ENCODE measurements at places on chromosomes 5 and 9.

GRCh38 chr5:177389241-177390169 is 5.3 kb downstream of the SLC34A1 start:
- DNase-seq: peak; percentile 75

- peak; percentile 62 for DNase-seq
Measured at GRCh38 chr5:180470966-180471582, 23.1 kb upstream of the CNOT6 start.

DNA sequence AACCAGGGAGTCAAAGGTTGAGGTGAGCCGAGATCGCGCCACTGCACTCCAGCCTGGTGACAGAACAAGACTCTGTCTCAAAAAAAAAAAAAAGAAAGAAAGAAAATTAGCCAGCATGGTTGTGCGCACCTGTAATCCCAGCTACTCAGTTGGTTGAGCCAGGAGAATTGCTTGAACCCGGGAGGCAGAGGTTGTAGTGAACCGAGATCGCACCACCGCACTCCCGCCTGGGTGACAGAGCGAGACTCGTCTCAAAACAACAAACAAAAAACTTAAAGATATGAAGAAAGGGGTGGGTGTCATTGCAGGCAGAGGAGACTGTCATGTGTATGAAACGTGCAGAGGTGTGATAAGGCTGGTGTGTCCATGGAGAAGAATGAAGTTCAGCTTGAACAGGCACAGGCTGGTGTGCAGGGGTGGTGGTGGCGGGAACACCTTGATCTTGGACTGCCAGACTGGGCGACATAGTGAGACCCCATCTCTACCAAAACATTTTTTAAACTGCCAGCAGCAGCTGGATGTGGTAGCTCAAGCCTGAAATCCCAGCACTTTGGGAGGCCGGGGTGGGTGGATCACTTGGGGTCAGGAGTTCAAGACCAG is 69.6 kb downstream of the UGCG start:
- DNase-seq: no peak

DNA sequence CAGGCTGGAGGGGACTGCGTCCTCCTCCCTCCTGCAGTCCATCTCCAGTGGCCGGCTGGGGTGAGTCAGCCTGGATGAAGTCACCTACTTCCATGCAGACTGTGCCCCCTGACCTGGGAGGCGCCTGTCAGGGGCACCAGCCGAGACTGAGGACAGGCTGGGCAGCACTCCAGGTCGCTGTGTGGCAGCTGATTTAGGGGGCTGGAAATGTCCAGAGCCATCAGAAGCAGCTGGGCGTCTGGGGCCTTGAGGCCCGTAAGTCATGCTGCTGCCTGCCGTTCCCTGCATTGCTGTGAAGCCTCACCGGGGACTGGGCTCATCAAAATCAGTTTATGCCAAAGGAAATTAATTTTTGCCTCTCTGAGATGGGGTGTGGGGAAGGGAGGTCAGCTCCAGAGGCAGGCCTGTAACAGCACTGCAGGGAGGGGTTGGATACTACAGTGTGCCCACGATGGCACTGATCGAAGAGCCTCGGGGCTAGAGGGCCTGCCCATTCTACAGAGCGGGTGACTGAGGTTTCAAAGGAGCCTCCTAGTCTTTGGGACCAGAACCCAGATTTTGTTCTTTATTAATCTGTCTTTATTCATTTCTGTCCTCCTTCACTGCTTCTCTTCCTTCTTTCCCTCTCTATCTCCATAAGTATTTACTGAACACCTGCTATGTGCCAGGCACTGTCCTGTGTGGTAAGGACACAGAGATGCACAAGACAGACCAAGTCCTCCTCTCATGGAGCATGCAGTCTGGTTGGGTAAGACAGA is 70.4 kb upstream of the PSD2 start:
- no peak for DNase-seq

GRCh38 chr9:15374310-15374709 is 48.4 kb upstream of the SNAPC3 start:
- no peak for DNase-seq

GRCh38 chr5:107633171-107633901 is 37.4 kb downstream of the EFNA5 start:
- no peak for DNase-seq

DNA sequence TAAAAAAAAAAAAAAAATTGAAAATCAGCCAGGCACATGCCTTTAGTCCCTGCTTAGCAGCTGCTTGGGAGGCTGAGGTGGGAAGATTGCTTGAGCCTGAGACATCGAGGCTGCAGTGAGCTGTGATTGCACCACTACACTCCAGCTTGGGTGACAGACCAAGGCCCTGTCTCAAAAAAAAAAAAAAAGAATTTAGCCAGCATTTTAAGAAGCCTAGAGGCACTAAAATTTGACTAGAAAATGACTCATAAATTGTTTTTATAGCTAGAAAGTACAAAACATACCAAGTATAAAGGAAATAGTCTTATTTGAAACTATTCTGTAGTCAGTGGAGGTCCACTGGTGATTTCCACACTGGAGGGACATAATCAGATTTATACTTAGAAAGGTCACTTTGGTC is 17.5 kb downstream of the LRRC70 start:
- no peak for DNase-seq

- DNase-seq: no peak
Measured at GRCh38 chr5:161846746-161847145, 1.2 kb upstream of the GABRA1 start.

DNA sequence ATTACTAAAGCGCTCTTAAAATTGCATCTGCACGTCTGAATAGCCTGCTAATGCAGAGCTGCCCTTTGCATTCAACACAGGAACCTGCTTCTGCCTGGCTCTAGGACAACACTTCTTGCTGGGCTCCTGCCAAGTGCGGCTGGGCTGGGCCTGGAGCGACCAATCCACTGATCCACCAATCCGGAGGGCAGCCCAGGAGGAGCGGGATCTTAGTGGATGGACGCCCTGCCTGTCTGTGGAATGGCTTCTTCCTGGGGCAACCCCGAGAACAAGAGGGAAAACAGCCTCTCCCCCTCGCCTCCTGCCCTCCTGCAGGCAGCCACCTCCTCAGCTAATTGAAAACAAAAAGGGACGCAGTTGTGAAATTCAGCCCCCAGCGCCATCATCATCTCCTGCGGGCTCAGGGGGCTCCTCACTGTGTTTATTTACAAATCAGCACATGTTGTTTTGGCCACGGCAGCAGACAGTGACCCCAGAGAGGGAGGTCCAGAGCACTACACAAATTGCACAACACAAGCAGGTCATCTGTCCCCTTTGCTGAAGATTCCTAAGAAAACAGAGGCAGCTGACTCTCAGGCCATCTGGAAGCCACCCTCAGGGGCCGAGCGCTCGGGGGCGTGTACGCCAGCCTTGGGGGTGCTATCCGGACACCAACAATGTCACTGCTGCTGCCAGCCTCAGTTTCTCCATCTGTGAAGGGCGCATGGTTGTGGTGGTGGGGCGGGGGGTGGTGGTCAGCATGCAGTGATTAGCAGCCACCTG is 57.3 kb downstream of the GADD45G start:
- no peak for DNase-seq
